ENCODE measurements at places on chromosomes 16 and 17.

DNA sequence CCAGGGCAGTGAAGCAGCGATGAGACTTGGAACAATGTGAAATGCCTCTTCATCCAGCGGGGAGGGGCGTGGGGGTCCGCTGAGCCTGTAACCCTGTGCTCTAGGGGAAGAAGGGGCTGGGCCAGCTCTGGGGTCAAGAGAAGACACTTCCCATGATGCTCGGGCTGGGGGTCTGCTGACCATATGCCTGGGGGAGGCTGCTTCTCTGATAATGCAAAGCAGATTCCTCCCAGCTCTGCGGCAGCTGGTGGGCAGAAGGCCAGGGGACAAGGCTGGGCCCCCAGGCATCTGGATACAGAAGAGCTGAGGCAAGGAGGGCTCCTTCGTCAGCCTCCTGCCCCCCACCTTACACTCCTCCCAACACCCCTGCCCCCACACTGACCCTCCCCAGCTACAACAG is 24.7 kb downstream of the NGFR start:
- DNase-seq, result no peak

DNA sequence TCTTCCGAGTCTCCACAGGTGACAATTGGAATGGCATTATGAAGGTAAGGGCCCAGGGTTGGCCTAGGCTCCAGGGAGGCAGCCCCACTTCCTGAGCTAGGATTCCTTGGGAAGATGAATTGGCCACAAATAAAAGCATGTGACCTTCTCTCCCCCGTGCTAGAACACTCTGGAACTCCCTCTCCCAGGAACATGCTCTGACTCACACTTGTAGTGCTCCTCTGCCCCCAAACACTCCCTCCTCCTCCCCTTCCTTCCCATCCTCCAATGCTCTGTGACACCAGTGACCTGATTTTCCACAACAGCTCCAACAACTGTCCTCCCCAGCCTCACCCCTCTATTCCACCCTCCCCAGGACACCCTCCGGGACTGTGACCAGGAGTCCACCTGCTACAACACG is 16.4 kb upstream of the ABCC3 start:
- DNase-seq, result no peak

GRCh38 chr17:4771519-4772234 is at the start of gene TM4SF5:
TM4SF5 (plus strand) TSS chr17:4771886; CDS start chr17:4771923, 37 bp downstream.
- no peak for DNase-seq

DNA sequence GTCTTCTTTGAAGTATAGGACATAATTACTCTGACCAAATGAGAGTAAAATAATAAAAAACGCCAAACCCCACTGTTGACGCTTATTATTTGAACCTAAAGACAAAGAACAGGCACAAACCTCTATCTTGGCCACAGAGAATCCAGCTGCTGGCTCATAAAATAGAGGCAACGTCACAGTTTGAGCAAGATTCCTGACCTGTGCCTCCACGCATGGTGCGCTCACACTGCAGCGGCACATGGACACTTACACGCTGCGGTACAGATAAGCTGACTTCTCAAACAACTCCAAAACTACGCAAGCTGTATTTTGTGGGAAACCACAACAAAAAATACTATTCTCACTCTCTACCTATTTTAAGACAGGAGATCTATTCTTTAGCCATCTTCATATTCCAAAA is 38.8 kb upstream of the TRAP1 start:
- no peak for DNase-seq

DNA sequence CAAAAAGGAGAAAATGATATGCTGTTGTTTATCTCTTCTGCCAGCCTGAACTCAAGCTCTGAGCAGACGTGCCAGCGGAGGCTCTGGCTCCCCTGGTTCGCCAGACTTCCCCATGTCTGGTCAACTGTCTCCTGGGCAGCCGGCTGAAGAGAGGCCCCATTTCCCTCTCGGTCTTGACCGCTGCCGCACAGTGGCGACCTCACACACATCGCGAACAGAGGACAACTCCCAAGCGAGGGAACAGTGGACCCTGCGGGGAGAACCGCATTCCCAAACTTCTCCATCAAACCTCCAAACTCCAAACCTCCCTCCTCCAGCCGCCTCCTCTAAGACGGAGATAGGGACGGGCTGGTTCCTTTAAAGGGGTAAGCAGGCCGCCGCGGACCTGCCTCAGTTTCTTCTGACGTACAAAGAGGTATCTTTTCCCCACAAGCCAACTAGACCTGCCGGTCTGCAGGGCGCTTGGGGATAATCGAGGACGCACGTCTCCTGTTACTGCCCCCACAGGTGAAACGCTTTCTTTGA is 24.9 kb upstream of the RFFL start:
- no peak for DNase-seq

DNA sequence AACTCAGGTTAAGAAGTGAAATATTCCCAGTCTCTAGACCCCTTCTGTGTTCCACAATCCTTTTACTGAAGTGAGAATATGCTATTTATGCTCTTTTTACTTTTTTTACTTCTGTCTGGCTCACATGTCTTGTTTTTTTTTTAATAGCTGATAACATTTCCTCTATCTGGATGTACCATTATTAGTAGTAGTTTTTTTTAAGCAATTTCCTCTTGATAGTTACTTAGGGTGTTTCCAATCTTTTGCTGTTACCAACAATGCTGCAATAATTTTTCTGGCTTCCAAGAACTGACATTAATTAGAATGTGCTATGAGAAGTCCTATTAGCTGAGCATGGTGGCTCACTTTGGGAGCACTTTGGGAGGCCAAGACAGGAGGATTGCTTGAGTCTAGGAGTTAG is 32.0 kb downstream of the KSR1 start:
- DNase-seq, result no peak

DNA sequence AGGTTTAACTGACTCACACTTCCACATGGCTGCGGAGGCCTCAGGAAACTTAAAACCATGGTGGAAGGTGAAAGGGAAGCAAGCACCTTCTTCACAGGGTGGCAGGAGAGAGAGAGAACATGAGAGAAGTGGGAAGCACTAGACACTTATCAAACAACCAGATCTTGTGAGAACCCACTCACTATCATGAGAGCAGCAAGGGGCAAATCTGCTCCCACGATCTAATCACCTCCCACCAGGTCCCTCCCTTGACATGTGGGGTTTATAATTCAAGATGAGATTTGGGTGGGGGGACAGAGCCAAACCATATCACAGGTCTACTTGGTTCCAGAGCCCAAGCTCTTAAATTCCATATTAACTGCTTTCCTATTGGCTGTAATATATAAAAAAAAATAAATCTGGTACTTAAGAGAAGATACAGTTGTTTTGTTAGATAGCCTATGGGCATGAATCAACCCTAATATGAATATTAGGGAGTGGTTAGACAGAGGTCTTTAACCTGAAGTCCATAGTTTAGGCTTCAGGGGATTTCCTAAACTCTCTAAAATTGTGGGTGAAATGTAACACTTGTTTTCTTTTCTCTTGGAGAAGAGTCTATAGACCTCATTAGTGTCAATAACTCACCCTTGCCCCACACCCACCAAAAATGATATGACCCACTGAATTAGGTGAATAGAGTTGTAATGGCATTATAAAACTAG is 56.7 kb downstream of the SKAP1 start:
- DNase-seq, result no peak

DNA sequence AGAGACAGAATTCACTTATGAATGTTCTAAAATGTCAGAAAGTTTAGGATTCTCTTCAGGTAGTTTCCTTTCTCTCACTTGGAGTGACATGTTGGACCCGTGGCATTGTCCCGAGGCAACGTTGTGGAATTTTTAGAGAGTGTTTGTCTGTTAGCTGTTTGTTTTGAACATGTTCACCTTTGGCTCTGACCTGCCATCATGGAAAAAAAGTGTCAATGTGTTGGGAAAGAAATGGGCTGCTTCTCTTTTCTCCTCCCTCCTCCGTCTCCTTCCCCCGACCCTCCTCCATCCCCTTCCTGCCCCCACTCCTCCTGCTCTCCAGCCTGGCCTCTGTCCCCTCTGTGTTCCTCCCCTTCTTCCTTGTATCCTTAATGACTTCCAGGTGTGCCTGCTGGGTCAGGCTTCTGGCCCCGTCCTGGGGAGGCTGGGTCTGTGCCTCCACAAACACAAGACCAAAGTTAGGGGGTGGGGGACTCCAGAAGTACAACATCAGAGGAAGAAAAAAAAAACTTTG is 463.1 kb downstream of the MAF start:
- no peak for DNase-seq

DNA sequence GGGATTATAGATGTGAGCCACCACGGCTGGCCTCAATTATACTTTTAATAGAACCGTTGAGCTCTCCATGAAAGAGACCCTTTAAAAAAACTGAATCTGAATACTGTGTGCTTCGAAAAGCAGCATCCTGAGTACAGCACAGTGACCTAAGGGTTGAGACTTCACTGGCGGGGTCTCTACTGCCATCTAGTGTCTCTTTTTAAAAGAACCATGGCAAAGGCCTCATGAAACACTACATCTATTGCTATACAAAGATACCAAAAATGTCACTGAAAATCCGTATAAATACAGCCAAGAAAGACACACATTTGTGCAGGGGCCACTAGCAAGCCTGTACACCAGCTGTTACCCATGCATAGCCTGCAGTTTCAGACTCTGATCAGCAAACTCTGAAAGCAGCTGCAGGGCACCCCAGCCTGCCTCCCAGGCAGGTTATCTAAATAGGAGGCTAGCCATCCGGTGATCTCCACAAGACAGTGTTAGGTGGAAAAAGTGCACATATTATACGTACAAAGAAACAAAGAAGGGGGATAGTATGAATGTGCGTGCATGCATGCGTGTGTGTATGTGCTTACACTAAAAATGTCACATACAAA is 35.3 kb downstream of the NPLOC4 start:
- DNase-seq, result no peak

DNA sequence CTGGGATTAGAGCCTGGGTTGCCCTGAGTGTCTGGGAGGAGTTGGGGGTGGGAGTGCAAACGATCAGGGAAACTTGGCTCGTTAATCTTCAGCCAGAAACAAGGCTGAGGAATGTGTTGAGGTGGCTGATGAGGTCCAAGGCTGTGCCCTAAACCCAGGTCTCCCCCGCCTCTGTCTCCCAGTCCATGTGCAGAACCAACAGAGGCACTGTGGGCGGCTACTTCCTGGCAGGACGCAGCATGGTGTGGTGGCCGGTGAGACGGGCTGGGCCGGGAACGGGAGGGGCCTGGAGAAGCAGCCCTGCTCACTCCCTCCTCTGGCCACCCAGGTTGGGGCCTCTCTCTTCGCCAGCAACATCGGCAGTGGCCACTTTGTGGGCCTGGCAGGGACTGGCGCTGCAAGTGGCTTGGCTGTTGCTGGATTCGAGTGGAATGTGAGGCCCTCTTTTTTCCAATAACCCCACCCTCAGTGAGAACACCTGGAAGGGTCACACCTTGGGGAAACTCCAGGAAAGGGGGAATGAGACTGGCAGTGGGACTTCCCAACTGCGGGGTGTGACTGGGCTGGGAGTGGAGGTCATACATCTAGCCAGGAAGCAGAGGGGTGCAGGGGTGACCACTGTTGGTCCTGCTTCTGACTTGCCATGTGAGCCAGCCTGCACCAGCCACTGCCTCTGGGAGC is 1.7 kb downstream of the SLC5A2 start:
- no peak for DNase-seq

- no peak for DNase-seq
Observed at GRCh38 chr16:90048737-90049330, 28.3 kb downstream of the PRDM7 start.

DNA sequence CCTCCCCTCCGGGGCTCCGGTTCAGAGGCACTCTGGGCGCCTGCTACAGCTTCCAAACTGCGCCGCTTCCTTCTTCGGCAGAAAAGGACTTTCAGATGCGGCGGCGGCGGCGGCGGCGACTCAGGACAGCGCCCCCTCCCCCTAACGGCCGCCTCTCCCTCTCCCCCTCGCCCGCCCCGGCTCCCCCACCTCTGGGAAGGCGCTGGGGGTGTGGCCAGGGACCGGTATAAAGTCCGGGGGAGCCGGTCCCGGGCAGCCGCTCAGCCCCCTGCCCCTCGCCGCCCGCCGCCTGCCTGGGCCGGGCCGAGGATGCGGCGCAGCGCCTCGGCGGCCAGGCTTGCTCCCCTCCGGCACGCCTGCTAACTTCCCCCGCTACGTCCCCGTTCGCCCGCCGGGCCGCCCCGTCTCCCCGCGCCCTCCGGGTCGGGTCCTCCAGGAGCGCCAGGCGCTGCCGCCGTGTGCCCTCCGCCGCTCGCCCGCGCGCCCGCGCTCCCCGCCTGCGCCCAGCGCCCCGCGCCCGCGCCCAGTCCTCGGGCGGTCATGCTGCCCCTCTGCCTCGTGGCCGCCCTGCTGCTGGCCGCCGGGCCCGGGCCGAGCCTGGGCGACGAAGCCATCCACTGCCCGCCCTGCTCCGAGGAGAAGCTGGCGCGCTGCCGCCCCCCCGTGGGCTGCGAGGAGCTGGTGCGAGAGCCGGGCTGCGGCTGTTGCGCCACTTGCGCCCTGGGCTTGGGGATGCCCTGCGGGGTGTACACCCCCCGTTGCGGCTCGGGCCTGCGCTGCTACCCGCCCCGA is at the start of gene IGFBP4:
IGFBP4 (plus strand) TSS at position 255 of the 792 bp plus-strand sequence; CDS start at position 541, 286 bp downstream.
- no peak for DNase-seq

GRCh38 chr16:27642756-27643155 is 92.8 kb downstream of the KATNIP start:
- no peak for DNase-seq

DNA sequence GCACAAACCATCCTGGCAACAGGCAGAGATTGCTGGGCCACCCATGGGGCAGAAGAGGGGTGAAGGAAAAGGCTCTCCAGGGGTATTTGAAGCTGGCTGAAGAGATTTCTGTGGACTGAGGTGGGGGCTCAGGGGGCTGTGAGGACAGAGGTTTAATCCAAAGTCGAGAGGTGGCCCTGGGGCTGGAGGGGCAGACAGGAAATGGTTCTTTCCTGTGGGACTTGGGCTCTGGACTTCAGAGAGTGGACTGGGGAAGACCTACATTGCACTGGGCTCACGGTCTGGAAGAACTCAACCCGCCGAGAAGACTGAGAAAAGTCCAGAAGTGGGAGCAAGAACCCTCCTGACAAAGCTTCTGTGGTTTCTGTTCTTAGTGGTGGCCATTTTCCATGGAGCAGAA is 2.9 kb downstream of the CCDC42 start:
- DNase-seq, result no peak

DNA sequence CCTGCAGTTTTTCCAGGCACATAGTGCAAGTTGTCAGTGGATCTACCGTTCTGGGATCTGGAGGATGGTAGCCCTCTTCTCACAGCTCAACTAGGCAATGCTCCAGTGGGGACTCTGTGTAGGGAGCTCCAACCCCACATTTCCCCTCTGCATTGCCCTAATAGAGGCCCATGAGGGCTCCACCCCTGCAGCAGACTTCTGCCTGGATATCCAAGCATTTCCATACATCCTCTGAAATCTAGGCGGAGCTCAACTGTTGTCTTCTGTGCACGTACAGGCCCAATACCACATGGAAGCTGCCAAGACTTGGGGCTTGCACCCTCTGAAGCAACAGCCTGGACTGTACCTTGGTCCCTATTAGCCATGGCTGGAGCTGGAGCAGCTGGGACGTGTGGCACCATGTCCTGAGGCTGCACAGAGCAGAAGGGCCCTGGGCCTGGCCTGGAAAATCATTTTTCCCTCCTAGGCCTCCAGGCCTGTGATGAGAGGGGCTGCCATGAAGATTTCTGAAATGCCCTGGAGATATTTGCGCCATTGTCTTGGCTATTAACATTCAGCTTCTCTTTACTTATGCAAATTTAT is 10.9 kb upstream of the MILR1 start:
- no peak for DNase-seq

- DNase-seq, result no peak
Observed at GRCh38 chr17:73760439-73760758, 116.2 kb upstream of the SDK2 start.

- DNase-seq, result no peak
Observed at GRCh38 chr16:80620736-80621605, 80.2 kb downstream of the DYNLRB2 start.

All from thoracic aorta (tissue), 2 donors.